ENCODE measurements at places on chromosomes 7 and 10.

- no peak for DNase-seq
Observed at GRCh38 chr7:19353180-19353579, 208.0 kb upstream of the FERD3L start.

DNA sequence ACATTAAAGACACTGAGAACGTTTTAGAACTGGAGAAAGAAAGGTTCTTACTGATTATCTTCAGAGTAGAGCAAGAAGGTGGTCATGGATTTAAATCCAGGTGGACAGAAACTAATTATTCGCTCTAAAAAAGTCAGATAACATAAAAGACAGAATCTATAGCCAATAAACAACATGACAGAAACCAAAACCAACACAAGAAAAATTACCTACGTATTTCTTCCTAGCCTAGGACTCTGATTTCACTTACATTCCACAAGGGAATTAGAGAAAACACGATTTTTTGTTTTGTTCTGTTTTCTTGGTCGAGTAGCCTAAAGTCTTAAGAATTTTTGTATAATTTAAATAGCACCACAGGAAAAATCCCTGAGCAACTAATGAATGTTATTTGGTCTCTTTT is 15.1 kb downstream of the CPA1 start:
- no peak for DNase-seq

GRCh38 chr10:2681891-2682290 is 385.5 kb upstream of the PFKP start:
- no peak for DNase-seq

DNA sequence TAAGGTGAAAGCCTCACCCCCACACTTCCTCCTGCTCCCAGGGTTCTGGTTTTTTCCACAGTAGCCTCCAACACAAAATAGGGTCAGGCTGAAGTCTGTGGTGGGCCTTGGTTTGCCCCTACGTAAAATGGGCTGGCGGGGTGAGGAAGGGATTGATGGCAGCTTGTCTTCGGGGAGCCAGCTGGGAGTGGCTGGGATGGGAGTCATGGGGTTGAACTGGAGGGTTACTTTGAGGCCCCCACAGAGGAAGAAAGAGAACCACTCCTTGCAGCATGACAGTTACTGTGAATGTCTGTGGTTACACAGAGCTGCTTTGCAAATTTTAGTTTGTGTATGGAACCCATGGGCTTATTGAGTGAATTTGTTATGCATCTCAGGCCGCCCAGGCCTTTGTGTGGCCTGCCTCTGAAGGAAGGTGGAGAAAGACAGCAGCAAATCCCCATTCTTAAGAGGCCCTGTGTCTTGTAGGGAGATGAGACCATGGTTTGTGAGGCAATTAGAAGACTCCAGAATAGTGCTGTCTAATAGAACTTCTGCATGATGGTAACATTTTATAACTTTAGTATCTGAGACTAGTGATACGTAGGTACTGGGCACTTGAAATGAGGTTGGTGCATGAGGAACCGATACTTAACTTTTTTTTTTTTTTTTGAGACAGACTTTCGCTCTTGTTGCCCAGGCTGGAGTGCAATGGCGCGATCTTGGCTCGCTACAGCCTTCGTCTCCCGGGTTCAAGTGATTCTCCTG is 8.1 kb downstream of the TRIM8 start:
- no peak for DNase-seq

DNA sequence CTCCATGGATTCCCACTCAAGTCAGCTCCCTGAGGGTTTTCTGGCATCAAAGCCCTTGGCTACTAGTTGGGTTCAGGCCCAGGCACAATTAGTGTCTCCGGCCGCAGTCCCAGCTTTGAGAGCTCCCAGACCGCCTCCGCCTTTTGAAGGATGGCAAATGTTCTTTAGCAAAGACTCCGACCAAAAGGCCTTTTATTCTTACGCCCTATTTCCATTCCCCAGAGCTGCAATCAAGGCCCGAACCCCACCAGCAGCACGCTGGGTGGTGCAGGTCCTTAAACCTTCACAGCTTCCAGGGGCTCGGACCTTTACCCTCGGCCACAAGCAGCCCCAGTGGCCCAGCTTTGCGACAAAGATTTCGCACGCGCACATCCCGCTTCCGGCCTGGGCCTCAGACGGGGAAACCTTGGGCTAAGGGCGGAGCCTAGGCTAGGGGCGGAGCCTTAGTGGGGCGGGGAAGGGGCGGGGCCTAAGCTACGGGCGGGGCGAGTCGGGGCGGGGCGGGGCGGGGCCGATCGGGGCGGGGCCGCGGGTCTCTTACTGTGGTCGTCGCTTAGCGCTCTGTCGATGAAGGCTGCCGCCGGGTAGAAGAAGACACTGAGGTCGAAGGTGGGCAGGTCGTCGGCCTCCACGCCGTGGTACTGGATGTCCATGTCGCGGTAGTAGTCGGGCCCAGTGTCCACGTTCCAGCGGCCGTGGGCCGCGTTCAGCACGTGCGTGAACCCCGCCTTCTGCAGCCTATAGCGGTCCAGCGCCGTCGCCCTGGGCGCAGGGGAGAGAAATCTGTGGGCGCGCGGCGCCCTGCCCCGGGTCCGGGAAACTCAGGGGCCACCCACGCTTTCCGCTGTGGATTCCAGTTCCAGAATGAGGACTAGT is 68.0 kb upstream of the SAMD8 start:
- DNase-seq = no peak

- DNase-seq = no peak
Observed at GRCh38 chr10:70596860-70597809, 5.4 kb downstream of the PRF1 start.

- DNase-seq = no peak
Observed at GRCh38 chr10:4189281-4189680, 404.3 kb upstream of the KLF6 start.

- no peak for DNase-seq
Observed at GRCh38 chr10:113020475-113020753, 70.4 kb downstream of the TCF7L2 start.

DNA sequence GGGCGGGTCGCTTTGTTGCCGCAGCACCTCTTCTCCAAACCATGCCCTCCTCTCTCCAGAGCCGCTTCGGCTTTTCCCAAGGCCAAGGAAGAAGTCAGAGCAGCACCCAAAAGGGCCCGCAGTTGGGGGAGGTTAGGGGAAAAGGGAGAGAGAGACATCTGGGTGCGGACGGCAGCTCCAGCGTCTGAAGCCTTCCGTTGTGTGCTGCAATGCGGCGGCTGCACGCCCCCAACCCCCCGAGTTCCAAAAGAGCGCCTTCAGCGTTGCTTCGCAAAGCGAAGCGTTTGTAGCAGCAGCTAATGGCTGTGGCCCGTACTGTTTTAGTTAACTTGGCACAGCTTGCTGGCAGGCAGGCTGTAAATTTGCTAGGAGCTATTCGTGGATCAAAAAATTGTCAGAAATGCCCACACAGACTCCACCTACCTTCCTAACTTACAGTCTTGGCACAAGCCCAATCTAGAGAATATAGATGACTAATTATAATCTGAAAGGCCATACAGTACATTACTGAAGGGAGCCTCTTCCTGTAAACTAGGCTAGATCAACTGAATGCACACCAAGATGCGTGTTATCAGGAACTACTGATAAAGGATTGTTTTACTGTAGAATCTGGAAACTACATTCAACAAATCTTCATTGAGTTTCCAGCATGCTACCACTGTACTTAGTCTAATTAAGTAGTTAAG is 1.1 kb upstream of the KBTBD2 start:
- no peak for DNase-seq

DNA sequence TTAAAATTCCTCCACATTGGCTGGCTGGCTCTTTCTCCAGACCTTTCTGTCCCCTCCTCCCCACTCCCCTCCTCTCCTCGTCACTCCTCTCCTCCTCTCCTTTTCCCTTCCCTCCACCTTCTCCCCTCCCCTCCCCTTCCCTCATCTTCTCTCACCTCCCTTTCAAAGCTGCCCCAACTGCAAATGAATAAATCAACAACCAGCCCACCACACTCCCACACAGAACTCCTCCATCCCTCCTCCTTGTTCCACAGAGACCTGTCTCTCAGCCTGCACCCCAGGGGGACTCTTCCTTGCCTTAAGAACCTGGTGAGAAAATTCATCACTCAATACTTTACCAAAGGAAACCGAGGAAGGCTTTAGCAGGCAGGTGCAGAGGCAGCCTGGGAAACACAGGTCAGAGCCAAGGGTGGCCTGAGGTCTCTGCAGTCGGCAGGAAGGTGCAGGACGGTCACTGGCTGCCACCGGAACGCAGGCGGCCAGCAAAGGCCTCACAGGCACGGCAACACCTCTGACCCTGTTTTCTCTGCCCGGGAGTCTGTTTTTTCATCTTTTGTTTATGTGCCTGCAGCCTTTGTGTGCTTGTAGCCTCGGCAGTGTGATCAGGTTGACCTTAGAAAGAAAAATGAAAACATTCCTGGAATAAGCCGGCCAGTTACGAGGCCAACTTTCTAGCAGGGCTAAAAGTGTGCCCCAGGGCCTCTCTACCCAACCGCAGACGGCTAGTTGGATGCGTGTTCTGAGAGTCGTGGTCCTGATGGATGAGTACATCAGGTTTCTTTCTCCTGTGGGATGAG is 207.6 kb upstream of the KLF6 start:
- DNase-seq = no peak

GRCh38 chr10:100888957-100889356 is 23.8 kb upstream of the SLF2 start:
- DNase-seq = no peak

- no peak for DNase-seq
Observed at GRCh38 chr7:293681-294439, 3.9 kb downstream of the FOXL3 start.

DNA sequence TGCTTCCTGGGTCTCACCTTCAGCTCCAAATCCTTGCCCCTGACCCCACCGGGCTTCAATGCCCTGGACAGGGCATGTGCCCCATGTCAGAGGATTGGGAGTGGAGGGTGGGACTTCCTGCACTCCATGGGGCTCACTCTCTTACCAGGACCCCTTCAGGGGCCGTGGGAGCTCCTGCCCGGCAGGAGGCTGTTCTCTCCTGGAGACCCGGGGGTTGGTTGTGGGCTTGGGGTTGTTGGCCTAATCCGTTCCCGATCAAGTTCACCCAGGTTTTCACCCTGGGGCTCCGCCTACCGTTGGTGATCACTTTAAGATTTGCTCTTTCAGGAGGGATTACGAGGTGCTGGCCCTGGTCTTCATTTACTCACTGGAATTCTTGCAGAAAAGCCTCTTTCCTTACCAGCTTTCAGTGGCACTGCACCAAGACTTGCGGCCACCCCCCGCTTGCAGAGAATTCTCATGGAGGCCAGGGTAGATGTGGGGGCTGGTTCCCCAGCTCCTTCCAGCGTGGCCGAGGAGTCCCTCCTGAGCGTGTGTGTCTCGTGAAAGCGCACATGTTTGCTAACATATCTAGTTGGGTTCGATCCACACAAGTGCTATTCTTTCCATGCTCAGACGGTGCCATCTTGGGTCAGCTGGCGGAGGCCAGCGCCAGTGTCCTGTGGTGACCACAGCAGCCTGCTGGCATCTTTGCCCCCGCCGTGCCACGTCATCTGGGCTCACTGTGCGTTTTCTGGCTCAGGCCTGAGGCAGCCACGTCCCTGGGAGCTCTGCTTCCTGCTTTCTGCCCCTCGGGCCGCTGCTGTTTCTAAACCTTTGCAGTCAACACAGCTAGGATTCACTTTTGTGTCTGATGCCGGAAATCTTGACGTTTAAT is 15.6 kb downstream of the PWWP2B start:
- DNase-seq = no peak

GRCh38 chr7:55545496-55545895 is 26.8 kb downstream of the VOPP1 start:
- DNase-seq = no peak

GRCh38 chr7:29865526-29865925 is 59.2 kb downstream of the WIPF3 start:
- DNase-seq = no peak

GRCh38 chr10:43340619-43341018 is 30.8 kb upstream of the FXYD4 start:
- no peak for DNase-seq

DNA sequence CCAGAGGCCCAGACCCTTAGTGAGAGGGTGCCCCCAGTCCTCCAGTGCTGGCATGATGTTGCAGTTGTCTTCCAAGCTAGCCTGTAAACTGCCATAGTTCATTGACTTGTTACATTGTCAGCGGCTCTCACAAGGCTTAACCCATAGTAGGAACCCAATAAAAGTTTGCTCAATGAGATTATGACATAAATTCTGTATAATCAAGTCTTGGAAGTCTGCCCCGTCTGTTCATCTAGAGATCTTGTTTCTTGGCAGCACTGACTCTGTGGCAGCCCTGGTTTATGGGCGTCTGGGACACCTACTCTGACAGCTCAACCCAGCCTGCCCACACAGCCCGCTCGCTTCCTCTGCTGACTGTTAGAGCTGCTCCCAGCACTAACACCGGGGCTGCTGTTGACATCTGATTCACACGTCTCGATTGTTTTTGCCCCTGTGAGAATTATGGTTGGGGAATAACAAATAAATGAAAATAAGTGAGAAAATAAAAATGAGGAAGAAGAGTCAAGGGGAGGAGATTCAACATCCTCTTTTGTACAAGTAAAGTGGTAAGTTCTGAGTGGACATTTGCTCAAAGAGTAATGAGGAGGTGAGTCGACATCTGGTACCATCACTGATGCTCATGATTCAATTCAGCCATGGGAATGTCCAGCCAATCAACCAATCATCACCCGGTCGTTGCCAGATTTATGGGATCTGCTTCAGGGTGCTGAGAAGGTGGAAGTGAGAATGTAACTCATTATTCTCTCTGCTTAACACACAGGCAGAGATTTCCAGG is 160.8 kb downstream of the SPAG6 start:
- DNase-seq = no peak

- DNase-seq = no peak
Observed at GRCh38 chr7:31785101-31785500, 98.1 kb downstream of the PPP1R17 start.

DNA sequence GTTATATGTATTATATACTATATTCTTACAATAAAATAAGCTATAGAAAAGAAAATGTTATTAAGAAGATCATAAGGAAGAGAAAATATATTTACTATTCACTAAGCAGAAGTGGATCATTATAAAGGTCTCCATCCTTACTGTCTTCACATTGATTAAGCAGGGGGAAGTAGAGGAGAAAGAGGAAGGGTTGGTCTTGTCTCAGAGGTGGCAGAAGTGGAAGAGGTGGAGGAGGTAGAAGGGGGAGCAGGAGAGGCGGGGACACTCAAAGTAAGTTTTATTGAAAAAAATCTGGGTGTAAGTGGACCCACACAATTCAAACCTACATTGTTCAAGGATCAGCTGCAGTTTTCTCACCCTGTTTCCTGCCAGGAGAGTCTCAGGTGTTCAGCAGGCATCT is 28.9 kb upstream of the ERCC6 start:
- no peak for DNase-seq

- DNase-seq = no peak
Observed at GRCh38 chr10:100656454-100656853, 88.9 kb upstream of the PAX2 start.
